ENCODE measurements at places on chromosomes 7 and 10. TPM values are rescaled to one million over a fixed set of nuclear protein-coding genes. Genes with fewer than 3 reads are reported as not detected.

TFEC gene
- total RNA-seq: 15.4 TPM

ZNRF2 gene
- 8.9 TPM for total RNA-seq

HOGA1 gene
- 0.18 TPM for total RNA-seq

MRLN gene
- not detected for total RNA-seq

ABCA13 gene
- total RNA-seq: not detected

FAM131B gene
- total RNA-seq: 1.2 TPM

COA1 gene
- total RNA-seq: 53.5 TPM

EVX1 gene
- not detected for total RNA-seq

PAX2 gene
- total RNA-seq: not detected

LMOD2 gene
- total RNA-seq: 0.07 TPM

VENTX gene
- not detected for total RNA-seq

RELN gene
- 7.9 TPM for total RNA-seq

LBX1 gene
- not detected for total RNA-seq

HDAC9 gene
- 4.7 TPM for total RNA-seq

TMEM130 gene
- total RNA-seq: not detected

PLAC9 gene
- total RNA-seq: 5.3 TPM

NPY gene
- not detected for total RNA-seq

NPY4R gene
- total RNA-seq: not detected

KNDC1 gene
- not detected for total RNA-seq

INMT gene
- not detected for total RNA-seq

PIP gene
- total RNA-seq: not detected

ZNF804B gene
- total RNA-seq: not detected

SPDYE11 gene
- not detected for total RNA-seq

CDNF gene
- 0.11 TPM for total RNA-seq

PPP1R17 gene
- total RNA-seq: not detected

AGMO gene
- not detected for total RNA-seq

NRG3 gene
- total RNA-seq: 0.04 TPM

PGAM2 gene
- total RNA-seq: 0.14 TPM

PTPRN2 gene
- total RNA-seq: 0.53 TPM

KIN gene
- 5.7 TPM for total RNA-seq

MGAM2 gene
- total RNA-seq: not detected

Measured in pulmonary artery endothelial cell (primary cell).